Suppressor macrophage (primary cell): ENCODE measurements at places on chromosomes 12 and 14.
A peak's percentile ranks its signal among the peaks of the same experiment; 100 is the strongest.

DNA sequence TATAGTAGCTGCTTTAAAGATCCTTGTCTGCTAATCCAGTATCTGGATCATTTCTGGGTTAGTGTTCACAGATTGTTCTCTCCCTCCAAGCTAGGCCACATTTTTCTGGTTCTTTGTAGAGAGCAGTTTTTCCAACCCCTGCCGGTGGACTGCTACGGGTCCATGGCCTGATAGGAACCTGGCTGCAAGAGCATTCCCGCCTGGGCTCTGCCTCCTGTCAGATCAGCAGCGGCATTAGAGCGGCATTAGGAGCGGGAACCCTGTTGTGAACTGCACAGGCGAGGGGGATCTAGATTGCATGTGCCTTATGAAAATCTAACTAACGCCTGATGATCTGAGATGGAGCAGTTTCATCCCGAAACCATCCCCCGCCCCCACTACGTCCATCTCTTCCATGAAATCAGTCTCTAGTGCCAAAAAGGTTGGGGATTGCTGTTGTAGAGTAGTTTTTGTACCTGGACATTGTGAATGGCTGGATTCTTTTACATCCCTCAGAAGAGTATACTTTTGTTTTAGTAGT is 50.4 kb downstream of the MYRFL start:
- no peak for DNase-seq

DNA sequence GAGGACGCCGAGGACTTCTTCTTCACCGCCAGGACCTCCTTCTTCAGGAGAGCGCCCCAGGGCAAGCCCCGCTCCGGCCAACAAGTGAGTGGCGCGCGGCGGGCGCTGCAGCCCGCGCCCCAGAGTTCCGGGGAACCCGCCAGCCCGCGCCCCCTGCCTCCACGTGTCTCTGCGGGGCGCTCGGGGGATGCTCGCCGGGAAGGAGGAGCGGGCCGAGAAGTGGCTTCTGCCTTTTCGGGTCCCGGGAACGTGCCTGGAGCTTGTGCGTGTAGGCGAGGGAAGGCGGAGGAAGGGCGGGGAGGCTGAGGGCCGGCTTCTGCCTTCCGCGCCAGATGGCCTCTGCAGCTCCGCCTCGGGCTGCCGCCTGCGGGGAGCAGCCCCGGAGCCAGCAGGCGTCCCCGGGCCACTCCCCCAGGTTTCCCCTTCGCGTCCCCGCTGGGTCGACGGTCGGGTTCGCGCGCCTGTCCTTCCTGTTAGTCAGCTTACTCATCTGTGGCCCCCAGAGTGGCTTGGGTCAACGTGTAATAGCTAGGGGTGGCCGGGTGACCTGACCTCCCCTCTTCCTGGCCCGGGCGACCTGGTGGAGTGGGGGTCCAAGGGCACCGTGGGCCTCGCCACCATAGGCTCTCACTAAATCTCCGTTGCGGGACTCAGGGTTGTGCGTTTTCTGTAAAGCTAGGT is 505 bp downstream of the RASSF3 start:
- peak; percentile 88 for DNase-seq

DNA sequence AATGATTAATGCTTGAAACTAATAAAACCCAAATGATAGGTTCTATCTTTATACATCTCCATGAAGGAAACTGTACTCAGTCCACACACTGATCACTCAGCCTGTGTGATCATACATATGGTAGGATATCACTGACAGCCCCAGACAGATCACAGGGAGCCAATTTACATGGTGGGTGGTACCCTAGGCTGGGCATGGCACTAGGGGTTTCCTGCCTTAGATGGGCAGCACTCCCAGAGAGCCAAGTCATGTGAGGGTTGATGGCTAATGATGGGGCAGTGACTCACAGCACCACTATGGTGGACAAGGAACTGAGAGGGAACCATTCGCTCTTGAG is 89.6 kb upstream of the PTPRR start:
- DNase-seq = no peak

GRCh38 chr12:114998118-114998749 is 314.3 kb upstream of the TBX3 start:
- DNase-seq = no peak

DNA sequence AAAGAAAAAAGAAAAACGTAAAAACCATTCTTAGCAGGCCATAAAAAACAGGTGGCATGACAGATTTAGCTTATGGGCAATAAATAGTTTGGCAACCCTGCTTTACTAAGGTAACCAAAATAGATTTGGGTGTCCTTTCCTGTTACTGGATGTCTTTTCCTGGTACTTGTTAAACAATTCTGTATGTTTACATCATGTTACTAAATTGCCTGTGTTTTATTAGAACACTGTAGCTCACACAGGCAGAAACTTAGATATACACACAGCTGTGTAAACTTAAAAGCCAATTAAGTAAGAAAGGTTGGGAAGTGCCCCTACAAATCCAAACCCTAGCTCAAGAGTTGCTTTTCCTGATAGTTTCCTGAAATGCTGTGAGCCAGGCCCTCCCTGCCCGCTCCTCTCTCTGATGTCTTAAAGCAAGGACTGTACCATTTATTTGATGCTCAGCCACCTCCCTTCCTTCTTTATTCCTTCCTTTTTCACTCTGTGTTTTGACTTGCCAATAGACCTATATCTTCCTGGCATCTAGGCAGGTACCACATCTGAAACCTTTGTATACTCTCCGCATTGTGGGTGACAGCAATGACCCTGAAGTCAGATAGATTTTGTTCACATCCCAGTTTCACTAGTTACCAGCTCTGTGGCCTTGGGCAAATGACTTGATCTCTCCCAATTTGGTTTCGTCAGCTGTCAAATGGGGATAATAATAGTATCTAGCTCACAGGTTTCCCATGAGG is 3.7 kb upstream of the CAMKK2 start:
- DNase-seq = no peak

GRCh38 chr12:107661830-107662229 is 23.8 kb upstream of the PWP1 start:
- DNase-seq = no peak

- DNase-seq = no peak
These were observed 159.4 kb downstream of the SPTSSA start for GRCh38 chr14:34302654-34303053.

GRCh38 chr12:12153596-12153995 is 82.9 kb downstream of the BCL2L14 start:
- no peak for DNase-seq
